Astrocyte of the spinal cord (primary cell): ENCODE measurements at places on chromosomes 12 and 14.
A peak's percentile ranks its signal among the peaks of the same experiment; 100 is the strongest.

DNA sequence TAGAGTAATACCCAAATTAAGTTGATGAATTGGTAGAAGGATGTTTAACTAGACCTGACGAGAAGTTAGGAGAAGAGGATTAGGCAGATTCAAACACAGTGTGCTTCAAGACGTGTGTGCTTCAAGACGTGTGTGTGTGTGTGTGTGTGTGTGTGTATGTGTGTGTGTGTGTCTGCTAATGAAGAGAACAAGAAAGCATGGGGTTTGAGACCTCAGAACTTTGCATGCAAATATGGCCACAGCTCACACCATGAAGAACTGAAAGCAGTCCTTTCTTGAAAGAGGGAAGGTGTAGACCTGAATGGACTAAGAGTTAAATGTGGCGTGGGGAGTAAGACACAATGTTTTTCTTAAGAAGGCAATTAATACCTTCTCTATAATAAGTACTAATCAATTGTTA lies 32.5 kb upstream of the SSPN start:
- DNase-seq = no peak

DNA sequence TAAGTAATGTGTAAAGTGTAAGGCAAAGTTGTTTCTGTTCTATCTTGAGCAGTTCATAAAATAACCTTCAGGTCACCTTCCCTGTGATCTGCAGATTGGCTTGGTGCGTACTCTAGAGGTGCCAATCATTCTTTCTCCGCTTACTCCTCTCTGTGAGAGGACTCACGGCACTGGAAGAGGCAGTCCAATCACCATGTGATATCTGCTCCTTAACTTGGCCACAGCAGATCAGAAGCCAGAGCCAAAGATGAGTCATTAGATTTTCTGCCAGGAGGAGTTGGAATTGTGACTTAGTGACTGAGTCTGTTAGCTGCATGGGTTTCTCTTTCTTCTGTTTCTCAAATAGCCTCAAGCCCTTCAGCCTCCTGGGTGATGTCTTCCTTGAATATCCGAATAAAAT lies 165.5 kb downstream of the SLC41A2 start:
- peak; percentile 93 for DNase-seq

DNA sequence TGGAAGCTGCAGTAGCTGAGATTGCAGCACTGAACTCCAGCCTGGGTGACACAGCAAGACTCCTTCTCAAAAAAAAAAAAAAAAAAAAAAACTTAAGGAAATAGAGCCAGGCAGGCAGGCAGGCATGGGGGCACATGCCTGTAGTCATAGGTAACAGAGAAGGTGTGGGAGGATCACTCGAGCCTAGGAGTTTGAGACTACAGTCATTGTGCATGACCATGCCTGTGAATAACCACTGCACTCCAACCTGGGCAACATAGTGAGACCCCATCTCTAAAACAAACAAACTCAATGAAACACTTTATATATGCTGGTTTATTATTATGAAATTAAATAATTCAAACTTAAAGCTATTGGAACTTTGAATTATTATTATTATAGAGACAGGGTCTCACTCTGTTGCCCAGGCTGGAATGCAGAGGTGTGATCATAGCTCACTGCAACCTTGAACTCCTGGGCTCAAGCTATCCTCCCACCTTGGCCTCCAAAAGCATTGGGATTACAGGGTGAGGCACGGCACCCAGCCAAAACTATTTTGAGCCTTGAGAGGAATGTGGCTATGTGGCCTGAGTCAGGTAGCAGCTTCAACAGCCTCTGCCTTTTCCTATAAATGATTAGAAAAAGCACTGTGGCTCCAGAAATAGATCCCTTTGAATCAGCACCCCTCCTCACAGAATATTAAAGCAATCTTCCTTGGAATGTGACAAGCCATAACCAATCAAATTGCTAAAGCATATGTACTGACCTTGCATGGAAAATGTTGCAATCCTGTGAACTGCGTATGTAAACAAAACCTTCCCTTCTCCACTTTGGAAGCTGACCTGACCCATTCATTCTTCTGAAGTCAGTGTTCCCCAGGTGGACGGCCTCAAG lies 34.7 kb upstream of the YY1 start:
- no peak for DNase-seq

DNA sequence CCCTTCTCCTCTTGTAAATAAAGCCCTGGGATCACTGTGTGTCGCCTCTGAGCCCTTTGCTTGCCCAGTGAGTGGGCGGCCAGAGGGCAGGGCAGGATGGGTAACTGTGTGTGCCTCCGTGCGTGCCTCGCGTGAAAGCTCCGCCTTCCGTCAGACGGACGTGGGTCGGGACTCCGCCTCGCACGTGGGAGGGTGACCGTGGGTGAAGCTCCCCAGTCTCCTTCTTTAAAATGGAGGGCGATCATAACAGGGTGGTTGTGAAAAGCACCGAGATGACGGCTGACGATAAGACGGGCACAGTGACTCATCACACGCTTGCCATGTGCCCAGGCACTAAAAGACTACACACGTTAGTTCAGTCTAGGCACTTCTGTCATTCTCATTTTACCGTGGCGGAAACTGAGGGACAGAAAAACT lies 9.2 kb downstream of the PHB2 start:
- DNase-seq = no peak

DNA sequence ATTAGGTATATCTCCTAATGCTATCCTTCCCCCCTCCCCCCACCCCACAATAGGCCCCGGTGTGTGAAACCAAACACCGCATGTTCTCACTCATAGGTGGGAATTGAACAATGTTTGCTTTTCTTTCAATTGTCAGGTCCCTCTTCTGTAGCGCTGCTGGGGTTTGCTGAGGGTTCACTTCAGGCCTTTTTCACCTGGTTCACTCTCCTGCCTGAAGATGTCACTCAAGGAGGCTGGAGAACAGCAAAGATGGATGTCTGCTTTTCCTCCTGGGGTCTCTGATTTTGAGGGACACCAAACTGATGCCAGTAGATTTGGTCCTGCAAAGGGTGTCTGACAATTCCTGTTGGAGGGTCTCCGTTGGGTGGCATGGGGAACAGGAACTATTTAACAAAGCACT lies 35.8 kb downstream of the KLRK1 start:
- DNase-seq = no peak

- no peak for DNase-seq
These were observed 79.0 kb downstream of the ARL6IP4 start for GRCh38 chr12:123059500-123059899.

DNA sequence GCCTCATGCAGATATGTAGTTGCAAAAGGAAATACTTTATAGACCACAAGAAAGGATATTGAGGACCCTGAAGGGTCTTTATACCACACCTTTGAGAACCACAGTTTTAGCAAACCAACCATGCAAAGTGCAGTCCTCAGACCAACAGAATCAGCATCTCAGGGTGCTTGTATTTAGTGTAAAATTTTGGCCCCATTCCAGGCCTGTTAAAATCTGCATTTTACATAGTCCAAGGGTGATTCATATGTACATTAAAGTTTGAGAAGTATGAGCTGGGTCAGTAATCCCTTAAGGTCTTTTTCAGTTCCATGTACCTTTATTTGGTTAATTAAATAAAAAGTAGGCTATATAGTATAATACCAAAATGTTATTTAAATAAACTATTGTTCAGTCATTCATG lies 91.2 kb downstream of the WNK1 start:
- peak; percentile 38 for DNase-seq

DNA sequence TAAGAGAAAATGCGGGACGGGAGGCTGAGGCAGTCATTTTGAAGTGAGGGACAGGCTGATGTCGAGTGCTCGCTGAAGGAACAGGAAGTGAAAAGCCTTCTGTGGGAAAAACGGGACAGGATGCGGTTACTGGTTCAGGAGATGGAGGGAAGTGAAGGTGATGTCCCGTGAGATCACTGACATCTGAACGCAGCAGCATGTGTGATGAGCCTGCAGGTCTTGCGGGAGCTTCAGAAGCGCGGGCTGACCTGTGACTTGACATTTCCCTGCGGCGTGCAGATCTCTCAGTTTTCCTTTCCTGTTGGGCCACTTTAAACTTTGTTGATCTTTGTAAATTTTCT lies 77.8 kb downstream of the DDX51 start:
- no peak for DNase-seq

DNA sequence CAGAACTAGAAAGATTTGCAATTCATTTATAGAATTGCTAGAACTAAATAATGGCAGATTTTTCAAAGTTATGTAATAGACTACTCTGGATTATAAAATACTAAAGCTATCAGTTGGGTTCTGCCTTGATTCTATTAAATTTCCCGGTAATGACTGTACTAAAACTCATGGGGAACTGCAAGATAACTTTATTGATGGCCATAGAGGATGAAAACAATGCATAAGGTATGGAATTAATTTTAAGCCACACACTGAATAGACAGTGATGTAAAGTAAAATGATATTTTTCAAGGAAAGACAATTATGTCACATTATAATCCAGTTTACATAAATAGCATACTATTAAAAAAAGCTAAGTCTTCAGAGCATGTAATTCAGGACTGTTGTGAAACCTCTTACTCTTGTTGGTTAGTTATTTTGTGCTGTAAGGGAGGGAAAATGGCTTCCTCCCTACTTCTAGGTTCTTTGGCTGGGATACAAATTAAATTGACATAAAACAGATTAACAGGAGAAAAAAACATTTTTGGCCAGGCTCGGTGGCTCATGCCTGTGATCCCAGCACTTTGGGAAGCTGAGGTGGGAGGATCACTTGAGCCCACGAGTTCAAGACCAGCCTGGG lies 134.4 kb upstream of the AMIGO2 start:
- no peak for DNase-seq

- DNase-seq = peak; percentile 37
These were observed 41.9 kb downstream of the TTC8 start for GRCh38 chr14:88866305-88866704.

DNA sequence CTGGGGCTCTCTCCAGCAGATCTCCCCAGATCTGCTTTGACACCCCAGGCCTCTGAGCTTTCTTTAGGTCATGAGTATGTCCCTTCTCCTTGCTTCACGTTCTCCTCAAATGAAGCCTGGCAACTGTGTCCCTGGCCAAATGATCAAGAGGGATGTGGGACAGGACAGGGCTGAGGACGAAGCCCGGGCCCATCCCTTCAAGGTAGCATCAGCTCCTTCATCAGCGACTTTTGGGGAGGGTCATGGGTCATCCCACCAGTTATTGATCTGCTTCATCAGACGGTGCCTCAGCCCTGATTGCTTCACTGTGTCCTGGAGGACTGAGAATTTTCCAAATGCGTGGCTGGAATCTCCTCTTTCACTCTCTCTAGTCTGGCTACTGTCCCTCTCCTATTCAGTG lies 32.3 kb downstream of the ACADS start:
- no peak for DNase-seq

DNA sequence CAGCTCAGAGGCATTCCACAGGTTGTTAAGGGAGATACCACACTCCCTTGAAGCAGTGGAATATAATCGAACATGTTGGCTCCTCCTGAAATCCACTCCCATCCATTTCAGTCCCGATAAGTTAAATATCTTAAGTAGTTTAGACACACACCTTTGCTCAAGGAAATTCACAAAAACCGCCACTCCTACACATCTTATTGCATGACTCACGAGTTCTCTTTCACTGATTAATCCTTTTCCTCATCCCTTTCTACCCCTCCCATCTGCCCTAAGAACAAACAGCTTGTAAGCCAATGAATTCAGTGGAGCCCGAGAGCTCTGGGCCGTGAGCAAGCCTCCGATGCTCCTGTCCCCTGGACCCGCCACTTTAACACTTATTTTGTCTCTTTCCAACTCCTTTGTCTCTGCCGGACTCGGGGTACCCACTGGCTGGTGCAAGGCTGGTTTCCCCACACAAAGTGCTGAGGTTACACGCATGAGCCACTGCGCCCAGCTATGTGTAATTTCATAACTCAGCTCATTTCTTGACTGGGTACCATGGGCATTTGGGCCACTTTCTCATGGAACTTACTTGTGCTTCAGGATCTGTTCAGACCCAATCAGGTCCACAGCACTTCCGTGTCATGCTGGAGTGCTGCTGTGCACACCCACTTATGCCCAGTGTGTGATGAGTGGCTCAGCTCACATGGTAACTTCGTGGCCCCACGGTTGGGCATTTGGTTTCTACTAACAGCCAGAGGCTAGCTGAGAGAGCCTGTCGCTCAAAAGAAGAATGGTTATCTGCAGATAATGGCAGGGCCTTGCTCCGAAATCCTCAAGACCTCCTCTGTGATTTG lies 171.8 kb upstream of the ALG10B start:
- DNase-seq = no peak

- DNase-seq = no peak
These were observed 1249.9 kb downstream of the SLC16A7 start for GRCh38 chr12:60845696-60846095.

GRCh38 chr12:89225401-89225800 lies 126.9 kb downstream of the DUSP6 start:
- DNase-seq = peak; percentile 76

GRCh38 chr12:31008961-31009840 lies 64.5 kb upstream of the DDX11 start:
- no peak for DNase-seq

DNA sequence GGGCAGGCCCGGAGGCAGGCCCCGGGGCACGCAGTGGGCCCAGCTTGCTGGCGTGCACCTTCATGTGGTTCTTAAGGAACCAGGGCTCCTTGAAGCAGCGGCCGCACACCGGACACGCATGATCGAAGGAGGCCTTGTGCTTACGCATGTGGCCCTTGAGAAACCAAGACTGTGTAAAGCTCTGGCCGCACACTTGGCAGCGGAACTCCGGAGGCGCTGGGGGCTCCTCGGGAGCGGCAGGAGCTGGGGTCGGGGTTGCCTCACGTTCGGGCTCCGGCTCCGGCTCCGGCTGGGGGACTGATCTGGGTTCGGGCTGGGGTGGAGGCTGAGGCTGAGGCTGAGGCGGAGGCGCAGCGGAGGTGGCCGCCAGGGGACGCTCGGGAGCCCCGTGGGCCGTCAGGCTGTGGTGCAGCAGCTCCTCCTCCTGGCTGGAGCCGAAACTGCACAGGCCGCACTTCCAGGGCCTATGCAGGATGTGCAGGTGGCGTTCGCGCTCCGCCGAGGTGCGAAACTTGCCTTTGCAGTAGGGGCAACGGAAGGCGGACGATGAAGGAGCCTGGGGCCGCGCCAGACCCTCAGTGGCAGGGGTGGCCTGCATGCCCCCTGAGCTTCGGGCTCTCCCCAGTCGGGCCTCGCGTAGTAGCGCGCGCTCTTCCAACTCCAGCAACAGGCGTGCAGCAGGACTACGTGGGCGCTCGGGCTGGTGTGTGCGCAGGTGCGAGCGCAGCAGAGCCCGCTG lies 6.0 kb downstream of the ZNF219 start:
- DNase-seq = peak; percentile 67

- DNase-seq = no peak
These were observed 27.1 kb downstream of the TESC start for GRCh38 chr12:117072106-117072505.

GRCh38 chr12:106341086-106341877 lies 16.3 kb upstream of the POLR3B start:
- DNase-seq = no peak

DNA sequence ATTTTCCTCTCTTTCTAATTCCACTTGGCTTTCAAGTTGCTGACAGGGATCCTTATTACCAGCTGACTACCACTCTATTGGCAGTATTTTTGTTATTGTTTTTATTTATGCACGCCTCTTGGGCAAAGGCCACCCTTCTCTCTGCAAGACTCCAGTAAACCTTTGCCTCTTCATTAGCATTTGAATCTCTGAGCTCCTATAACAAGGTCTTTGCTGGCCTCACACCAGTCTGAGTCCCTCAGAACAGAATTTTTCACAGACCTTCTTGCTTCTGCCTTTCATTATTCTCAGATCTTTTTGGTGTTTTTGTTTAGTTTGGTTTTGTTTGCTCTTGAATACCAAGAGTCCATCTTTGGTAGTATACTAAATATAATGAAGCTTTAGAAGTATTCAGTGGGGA lies 145.9 kb downstream of the PDZRN4 start:
- DNase-seq = no peak

- DNase-seq = peak; percentile 95
These were observed 1599.6 kb upstream of the TMEM132C start for GRCh38 chr12:126667339-126667738.
